Endothelial cell (in vitro differentiated cells): ENCODE measurements at places on chromosomes 1 and 21. TPM values are rescaled to one million over a fixed set of nuclear protein-coding genes. Genes with fewer than 3 reads are reported as not detected.

GRCh38 chr1:221759436-221759835 is 17.5 kb upstream of the DUSP10 start:
- no peak overlapping the region for H3K4me3 ChIP-seq
- DNase-seq = no peak
- H3K4me1 ChIP-seq = peaks cover 24% of the 10 kb centered on the region
- H3K27me3 ChIP-seq = peaks cover 2% of the 10 kb centered on the region
- H3K36me3 ChIP-seq = no peaks in the 10 kb centered on the region

DNA sequence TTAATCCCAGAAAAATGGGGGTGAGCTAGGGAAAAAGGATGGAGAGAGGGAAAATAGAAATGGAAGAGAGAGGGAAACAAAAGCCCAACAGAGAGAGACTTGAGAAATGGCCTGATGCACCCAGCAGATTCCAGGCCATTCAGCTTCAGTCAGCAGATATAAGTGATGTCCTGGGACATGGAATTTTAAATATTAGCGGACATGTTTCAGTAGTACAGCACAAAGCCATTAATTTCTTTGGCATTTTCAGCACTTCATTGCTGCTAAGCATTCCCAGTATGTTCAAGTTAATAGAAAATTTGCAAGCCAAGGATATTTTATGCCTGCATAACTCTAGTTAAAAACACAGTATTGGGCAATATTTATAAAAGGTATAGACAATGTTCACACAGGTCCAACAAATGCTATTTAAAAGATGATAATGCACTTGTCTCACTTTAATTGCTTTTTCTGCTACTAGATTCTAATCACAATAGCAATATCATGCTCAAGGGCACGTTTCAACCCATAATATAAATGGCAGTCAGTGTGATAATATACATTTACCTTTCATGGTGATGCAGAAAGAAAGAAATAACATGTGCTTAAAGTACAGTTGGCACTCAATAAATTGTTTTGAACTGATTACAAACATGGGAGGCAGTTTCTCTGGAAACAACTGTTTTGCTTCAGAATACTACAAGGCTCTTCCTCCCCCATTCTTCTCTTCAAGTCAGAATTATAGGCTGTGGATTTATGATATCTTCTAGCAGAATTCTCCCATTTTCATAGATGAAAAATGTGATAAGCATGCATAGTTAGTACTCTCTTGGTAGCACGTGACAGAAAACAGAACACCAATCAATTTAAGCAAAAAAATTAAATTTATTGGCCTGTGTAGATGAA is 108.1 kb upstream of the MAGI3 start:
- no peaks in the 10 kb centered on the region for H3K36me3 ChIP-seq
- no peaks in the 10 kb centered on the region for H3K4me1 ChIP-seq
- H3K27ac ChIP-seq = no peak overlapping the region

- no peak overlapping the region for H3K27ac ChIP-seq
- peaks cover 8% of the 10 kb centered on the region for H3K36me3 ChIP-seq
- H3K4me3 ChIP-seq = no peak overlapping the region
- peaks cover 8% of the 10 kb centered on the region for H3K27me3 ChIP-seq
- peaks cover 2% of the 10 kb centered on the region for H3K4me1 ChIP-seq
- no peak for DNase-seq
Observed at GRCh38 chr21:45740491-45741357, 97.2 kb downstream of the PCBP3 start.

C1orf167 gene
- 0.44 TPM for total RNA-seq

ZNF672 gene
- 29.8 TPM for total RNA-seq

AGT gene
- not detected for total RNA-seq
